Fibroblast of the aortic adventitia (primary cell): ENCODE measurements at places on chromosomes 5 and 9.

DNA sequence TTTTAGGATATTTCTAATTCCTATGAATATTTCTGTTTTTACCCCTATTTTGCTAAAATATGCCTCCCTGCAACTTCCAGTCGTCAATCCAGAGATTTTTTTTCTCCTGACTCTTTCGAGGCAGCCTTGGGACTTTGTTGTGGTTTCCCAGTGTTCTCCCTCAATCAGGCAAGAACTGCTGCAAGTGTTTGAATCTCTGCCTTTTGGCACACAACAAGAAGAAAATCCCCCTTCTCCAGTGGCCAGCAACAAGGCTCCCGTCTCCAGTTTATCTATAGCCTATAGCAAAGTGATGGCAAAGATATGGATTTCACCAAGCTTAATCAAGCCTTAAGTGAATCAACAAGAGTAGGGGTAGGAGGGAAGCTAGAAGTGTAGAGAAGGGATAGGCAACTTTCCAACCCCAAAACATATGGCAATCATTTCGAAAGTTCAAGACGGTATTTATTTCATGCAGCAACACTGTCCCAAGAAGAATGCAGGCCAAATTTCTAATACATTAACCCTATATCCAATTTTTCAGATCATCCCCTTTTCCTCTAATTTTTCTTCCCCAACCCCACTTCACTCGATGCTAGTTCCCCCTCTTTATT, 37.7 kb upstream of the PAPPA start:
- DNase-seq = peak; percentile 85

- DNase-seq = peak; percentile 51
Observed at GRCh38 chr9:1005043-1005667, 28.7 kb downstream of the DMRT3 start.

GRCh38 chr5:83967417-83967816, 246.8 kb upstream of the HAPLN1 start:
- DNase-seq = no peak

- no peak for DNase-seq
Observed at GRCh38 chr5:139820606-139821005, 25.0 kb downstream of the PSD2 start.

- no peak for DNase-seq
Observed at GRCh38 chr9:128193469-128194096, 2.2 kb upstream of the CIZ1 start.

DNA sequence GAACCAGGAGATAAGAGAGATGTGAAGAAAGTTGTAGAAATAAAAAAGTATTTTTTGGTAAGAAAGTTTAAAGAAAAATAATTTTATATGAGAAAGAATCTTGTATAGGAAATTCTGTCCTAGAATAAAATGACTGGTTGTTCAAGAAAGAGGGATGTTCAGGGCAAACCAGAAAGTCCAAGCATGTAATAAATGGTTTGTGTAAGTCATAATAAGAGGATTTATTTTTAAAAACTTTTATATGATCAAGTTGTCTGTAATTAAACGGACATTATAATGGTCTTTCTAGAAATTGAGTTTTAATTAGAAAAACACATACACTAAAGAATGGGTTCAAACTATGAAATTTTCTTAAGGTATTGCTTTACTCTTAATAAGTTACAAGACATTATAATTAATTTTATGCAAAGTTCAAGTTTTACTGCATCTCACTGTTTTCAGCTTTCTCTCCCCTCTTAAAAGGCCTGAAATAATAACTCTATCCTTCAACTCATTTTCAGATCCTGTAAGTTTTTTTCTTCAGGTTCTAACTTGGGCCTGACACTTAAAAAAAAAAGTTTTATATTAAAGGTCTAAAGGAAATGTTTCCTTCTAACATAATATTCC, 56.1 kb upstream of the ZNF300 start:
- DNase-seq = no peak

GRCh38 chr5:144684899-144685298, 514.2 kb downstream of the KCTD16 start:
- no peak for DNase-seq

DNA sequence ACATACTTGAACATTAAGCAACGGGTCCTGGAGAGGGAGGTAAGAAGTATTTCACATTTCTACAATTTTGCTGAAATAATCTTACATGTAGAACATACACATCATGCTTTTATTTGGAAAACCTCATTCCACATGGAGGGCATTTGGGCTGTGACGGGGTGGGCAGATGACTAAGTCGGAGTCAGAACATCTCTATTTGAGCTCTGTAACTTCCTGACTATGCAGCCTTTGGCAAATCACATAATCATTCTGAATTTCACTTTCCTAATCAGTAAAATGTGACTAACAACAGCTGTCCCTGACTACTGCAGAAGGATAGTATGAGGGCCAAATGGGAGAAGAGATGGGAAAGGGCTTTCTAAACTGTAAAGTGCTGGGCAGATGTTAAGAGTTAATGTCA, 17.1 kb upstream of the IL6ST start:
- peak; percentile 96 for DNase-seq

- no peak for DNase-seq
Observed at GRCh38 chr9:84368601-84369000, 28.0 kb upstream of the SLC28A3 start.

DNA sequence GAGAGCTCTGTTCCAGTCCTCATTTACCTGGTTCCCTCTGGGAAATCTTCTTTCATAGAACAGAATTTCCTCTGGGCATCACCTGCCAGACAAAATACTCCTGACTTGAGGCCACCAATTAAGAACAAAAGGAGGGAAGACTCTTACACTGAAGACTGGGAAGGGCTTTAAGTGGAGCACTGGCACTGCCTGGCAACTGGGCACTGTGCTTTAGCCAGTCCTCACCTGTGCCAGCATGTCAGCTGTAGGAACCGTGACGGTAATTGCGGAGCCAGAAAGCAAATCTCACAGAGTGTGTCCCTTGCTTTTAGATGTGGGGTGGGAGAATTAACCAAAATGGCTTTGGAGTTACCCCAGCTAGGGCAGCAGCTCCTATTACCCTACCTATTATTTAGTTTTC, 40.6 kb downstream of the FAM219A start:
- DNase-seq = no peak

DNA sequence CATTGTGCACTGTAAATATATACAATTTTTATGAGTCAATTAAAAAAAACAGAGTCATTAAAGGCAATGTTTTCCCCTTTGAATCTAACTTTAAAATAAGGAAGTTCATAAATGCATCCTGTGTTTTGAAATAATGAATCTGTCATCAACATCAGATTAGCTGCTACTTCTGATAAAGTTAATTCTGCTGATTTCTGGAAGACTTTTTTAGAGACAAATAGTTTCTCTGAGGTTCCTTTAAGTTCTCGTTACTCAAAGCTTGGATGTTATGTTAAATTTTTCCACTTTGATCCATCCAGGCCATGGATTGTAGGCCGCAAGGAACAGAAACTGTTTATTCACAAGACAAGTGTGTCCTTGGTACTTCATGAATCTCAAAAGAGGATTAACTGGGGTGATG, 115.5 kb downstream of the CARTPT start:
- no peak for DNase-seq

- DNase-seq = no peak
Observed at GRCh38 chr5:112914584-112914983, 7.4 kb downstream of the REEP5 start.
